Activated T-helper 9 cell treated with anti-CD3 and anti-CD28 coated beads, Interleukin-2, amount 50 U/mL, for 16 hours (primary cell): ENCODE measurements at places on chromosomes 4 and X.

DNA sequence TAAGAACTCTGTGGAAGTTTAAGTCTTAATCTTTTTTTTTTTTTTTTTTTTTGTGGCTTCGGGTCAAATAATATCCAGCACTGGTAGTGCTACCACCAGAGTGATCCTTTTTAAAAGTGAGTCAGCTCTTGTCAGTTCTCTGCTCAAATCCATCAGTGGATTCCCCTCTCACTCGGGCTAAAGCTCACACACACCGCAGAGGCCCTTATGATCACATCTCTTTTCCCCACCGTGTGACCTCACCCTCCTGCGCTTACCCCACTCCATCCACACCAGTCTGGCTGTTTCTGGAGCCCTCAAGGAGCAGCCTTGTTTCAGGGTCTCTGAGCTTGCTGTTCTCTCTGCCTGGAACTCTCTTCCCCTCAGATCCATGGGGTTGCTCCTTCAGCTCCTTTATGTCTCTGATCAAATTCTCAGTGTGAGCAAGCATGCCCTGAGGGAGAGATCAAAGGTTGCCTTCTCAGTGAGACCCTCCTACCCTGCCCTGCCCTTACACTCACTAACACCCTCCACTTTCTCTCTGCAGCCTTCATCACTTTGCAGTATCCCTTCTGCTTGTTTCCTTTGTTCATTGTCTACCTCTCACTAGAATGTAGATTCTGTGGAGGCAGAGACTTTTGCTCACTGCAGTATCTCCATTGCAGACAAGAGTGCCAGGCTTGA lies 19.8 kb upstream of the BEND4 start:
- DNase-seq, result no peak

DNA sequence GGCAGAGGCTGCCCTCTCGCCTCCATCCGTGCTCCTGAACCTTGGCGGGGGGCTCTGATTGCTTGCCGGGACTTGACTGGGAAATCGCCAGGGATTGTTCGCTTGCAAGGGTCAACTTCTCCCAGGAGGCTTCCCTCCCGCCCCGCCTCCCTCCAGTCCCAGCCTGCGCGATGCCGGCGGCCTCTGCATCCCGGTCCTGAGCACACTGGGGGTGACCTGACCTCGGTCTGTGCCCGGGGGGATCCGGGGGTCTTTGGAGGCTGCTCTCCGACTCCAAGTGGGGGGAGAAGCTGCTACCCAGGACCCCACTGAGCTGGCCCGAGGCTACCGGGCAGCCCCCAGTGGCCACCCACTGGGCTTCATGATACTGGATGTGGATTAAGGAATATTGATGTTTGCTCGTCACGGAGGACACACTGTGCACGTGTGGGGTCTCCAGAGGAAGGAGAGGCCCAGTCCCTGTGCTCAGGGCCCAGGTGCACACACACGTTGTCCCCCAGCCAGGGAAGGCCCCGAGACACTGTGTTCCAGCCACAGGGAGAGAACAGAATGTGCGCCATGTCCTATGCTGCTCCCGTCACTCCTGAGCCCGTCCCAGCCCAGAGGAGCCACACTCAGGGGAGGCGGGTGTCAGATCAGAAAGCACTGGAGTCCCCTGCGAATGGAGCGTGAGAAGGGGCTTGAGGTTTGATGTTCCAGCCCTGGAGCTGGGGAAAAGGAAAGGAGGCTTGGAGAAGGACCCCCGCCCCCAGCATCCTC lies 55.9 kb upstream of the NKX1-1 start:
- DNase-seq, result no peak

- DNase-seq, result no peak
These were observed 7.8 kb downstream of the RBM47 start for GRCh38 chr4:40621592-40622512.

GRCh38 chr4:26060286-26060685 lies 146.3 kb downstream of the SMIM20 start:
- DNase-seq, result no peak

GRCh38 chr4:175540151-175540550 lies 271.9 kb downstream of the GPM6A start:
- DNase-seq, result no peak
